ENCODE measurements at places on chromosomes 1 and 21.

DNA sequence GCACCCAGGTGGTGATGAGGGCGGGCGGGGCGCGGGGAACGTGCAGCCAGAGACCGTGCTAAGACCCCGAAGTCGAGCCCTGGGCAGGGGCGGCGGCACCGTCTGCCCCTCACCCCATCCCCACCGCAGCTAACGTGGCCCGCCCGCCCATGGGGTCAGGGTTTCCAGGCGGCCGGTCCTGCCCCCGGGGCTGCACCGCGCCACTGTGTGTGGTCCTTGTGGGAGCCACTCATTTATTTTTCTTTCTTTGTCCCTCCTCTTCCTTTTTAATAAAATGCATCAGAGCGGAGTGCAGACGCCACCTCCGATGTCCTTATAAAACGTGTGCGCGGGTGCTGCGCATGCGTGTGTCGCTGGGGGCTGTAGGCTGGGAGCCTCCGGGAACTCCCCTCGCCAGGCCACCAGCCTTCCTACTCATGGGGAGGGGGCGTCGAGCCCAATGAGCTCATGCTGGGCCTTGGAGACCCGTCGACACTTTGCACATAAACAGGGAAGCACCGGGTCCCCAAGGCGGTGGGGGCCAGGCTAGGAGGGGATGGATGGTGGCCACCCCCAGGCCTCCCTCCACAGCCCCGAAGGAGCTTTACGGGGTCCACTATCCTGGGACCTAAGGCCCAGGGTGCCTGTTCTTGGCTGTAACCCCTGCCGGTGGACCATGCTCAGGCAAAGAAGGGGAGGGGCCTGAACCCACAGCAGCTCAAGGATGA, 59.9 kb downstream of the WNT9A start:
- DNase-seq: no peak

DNA sequence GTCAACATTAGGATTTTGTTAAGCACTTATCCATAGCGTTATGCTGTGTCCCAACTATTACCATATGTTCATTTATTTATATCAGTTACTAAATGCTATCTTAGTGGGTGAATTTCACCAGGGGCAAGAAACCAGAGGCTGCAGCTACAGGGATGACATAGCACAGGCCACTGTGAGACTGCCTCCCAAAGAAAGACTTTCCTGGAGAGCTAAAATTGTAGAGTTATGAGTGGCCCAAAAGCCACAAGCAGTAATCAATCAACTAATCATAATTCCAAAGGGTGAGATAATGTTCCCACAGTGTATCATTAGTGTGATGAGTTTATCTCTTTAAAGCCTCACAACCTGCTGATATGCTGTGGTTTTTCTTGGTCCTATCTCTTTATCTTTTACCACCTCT, 3.8 kb upstream of the TGFB2 start:
- DNase-seq: no peak

DNA sequence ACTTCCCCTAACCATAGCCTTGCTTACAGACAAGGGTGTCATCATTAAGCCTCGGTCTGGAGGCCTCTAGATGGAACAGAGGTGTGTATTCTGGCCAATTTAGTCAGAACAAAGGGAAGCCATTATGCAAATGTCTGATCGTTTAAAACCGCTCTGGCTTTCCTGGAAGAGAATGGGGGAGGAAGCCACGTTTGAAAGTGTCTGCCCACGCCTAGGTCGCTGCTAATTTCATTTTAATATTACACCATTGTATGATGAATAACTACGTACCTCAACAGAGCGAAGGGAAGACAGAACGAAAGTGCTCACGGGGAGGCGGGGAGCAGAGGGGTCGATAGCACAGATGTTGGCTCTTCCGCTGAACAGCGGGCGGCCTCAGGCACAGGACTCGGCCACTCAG, 41.1 kb upstream of the CSF3R start:
- no peak for DNase-seq

GRCh38 chr1:220007438-220007837, 38.9 kb downstream of the EPRS1 start:
- DNase-seq: no peak

- DNase-seq: no peak
Observed at GRCh38 chr1:165075725-165076370, 280.7 kb downstream of the LMX1A start.

DNA sequence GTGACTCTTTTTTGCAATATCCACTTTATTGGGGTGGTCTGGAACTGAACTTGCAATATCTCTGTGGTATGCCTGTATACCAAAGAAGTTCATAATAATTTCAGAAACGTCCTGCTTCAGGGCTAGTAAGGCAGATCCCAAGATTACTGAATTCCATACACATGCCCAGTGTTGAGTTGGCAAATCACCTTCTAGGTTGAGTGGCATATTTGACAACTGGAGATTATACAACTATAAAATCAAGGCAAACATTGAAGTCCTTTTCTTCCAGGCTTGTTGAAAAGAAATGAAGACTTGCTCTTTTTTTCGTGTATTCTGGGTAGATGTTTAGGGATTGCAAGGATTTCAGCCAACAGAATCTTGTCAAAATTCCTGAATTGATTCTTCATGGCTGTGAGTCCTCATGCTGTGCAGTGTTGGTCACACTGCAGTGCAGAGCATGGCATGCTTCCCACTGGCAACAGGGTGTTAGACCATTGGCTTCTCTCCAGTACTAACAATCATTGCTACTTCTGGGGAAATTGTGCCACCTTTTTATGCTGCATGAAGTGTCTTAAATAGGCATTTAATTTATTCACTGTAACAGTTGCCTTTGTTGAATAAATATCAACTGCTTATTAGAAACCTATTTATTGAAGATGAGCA, 367.1 kb upstream of the ADGRL4 start:
- no peak for DNase-seq

- no peak for DNase-seq
Observed at GRCh38 chr1:34591751-34592629, 162.9 kb upstream of the GJB5 start.

GRCh38 chr1:25550155-25550506, 6.7 kb downstream of the LDLRAP1 start:
- DNase-seq: no peak

Data from anterior cingulate cortex (tissue), 58 donors.